ENCODE measurements at places on chromosomes 6 and 20. TPM values are rescaled to one million over a fixed set of nuclear protein-coding genes. Genes with fewer than 3 reads are reported as not detected.

Gene ENPP1
- 0.15 TPM for total RNA-seq

DNA sequence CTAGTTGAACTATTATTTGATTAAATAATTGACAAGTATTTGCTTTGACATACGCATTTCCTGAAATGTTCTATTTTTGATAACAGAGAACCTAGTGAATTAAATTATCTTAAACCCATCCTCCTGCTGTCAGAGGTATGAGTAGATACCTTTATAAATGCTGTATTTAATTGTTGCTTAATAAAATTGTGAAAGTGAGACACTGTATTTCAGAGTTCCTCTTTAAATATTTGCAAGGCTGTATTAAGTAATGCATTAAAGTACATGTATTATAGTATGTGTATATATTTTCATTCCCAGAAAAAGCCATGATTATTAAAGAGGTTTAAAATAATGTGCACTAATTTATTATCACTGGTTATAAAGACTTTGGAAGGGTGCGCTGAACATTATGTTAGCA is 483.8 kb downstream of the TFAP2B start:
- H3K4me3 ChIP-seq = no peak overlapping the region
- no peaks in the 10 kb centered on the region for H3K27me3 ChIP-seq
- DNase-seq = no peak
- H3K27ac ChIP-seq = no peak overlapping the region
- no peaks in the 10 kb centered on the region for H3K36me3 ChIP-seq

DNA sequence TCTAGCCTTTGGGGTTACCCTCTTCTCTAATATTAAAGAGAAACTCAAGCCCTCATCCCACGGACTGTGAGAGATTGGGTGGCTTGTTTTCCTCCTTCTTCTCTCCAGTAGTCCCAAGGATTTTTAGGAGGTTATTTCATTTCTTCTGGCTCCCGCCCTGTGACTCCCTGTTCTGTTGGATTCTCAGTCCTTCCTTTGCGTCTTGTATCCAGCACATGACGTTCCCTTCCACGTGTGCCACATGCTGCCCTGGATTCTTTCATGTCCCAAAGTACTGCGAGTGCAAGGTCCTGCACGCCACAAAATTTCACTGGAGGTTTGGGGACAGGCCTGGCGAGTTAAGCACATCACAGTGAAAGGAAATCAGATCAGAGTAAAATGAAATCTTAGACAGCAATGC is 213.4 kb downstream of the PACRG start:
- no peaks in the 10 kb centered on the region for H3K27me3 ChIP-seq
- H3K4me1 ChIP-seq = no peaks in the 10 kb centered on the region
- no peak for DNase-seq
- H3K36me3 ChIP-seq = no peaks in the 10 kb centered on the region
- H3K4me3 ChIP-seq = no peak overlapping the region
- no peak overlapping the region for H3K27ac ChIP-seq

DNA sequence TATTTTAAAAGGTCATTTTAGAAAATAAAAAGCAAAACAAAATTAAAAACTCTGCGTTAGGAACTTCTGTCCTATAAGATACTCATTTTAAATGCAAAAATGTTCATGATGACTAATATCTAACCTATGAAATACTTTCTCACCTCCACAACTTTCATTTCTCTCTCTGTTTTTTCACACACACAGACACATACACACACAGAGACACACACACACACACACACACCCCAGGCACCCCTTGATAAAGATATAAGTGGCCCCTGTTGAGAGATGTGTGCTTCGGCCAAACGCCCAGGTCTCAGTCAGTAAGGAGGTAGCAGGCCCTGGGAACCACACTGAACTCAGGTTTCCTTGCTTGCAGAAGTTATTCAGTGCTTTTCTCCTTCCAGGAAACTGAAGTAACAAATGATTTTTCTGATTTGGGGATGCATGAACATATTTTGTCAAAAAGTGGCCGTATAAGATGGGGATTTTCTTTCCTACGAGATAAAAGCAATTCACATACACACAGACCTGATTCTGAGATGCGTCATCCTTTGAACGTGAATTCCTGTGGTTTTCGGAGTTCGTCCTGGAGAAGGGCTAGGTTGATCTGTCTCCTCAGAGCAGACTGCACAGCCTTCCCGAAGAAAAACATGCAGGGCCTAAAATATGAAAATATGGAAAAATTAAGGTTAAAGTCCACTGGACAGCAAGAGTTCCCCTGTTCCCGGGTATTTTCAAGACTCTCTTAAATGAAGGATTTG is 306.8 kb upstream of the FOXQ1 start:
- no peaks in the 10 kb centered on the region for H3K4me1 ChIP-seq
- peaks cover 6% of the 10 kb centered on the region for H3K27me3 ChIP-seq
- DNase-seq = no peak
- no peaks in the 10 kb centered on the region for H3K36me3 ChIP-seq
- H3K4me3 ChIP-seq = no peak overlapping the region

GRCh38 chr6:135707426-135707825 is 144.1 kb upstream of the PDE7B start:
- no peak overlapping the region for H3K27ac ChIP-seq
- H3K27me3 ChIP-seq = peaks cover 31% of the 10 kb centered on the region
- H3K4me3 ChIP-seq = no peak overlapping the region
- peaks cover 18% of the 10 kb centered on the region for H3K4me1 ChIP-seq

GRCh38 chr20:64077094-64077493 is 2.2 kb downstream of the RGS19 start:
- peak; percentile 79 for DNase-seq
- peak overlapping the region; percentile 88 for H3K27ac ChIP-seq
- peaks cover 43% of the 10 kb centered on the region for H3K4me1 ChIP-seq
- peaks cover 4% of the 10 kb centered on the region for H3K27me3 ChIP-seq
- H3K36me3 ChIP-seq = peaks cover 26% of the 10 kb centered on the region

- peak; percentile 77 for DNase-seq
- peaks cover 82% of the 10 kb centered on the region for H3K4me1 ChIP-seq
- no peak overlapping the region for H3K4me3 ChIP-seq
- no peaks in the 10 kb centered on the region for H3K27me3 ChIP-seq
Measured at GRCh38 chr6:53306819-53307347, 41.9 kb downstream of the ELOVL5 start.

DNA sequence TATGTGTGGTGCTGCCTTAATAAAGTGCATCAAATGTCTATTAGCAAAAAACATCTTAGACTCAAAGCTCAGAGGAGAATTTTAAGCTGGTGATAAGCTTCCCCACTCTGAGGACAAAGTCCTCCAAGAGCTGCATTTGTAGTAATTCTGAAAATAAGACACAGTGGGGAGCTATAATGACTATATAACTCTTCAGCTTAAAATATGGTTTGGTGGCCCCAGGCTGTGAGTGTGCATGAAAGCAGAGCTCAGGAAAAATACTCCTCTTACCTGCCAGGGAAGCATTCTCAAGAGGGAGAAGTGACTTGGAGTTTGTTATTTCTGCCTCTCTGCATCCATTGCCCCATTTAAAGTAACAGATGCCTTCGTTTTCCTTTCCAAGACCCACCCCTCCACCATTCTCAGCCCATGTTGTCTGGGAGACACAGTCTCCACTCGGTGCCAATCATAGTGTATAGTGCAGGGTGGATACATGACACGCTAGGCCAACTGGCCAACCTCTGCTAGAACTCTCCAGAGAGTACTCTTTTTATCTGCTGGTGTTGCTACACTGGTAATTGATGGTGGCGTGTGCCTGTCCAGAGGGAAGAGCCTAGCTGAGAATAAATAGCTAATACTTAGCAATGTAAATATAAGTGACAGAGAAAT is 229.2 kb downstream of the PHF3 start:
- DNase-seq = no peak
- H3K27me3 ChIP-seq = no peaks in the 10 kb centered on the region
- no peak overlapping the region for H3K4me3 ChIP-seq
- H3K4me1 ChIP-seq = no peaks in the 10 kb centered on the region
- no peaks in the 10 kb centered on the region for H3K36me3 ChIP-seq
- H3K27ac ChIP-seq = no peak overlapping the region

- peaks cover 42% of the 10 kb centered on the region for H3K27me3 ChIP-seq
- peaks cover 25% of the 10 kb centered on the region for H3K4me1 ChIP-seq
- peak overlapping the region; percentile 57 for H3K27ac ChIP-seq
- peak overlapping the region; percentile 1 for H3K4me3 ChIP-seq
- DNase-seq = peak; percentile 77
Measured at GRCh38 chr6:6826095-6826901, 237.8 kb downstream of the LY86 start.

Gene YIPF3
- total RNA-seq = 50.9 TPM

Gene KIF13A
- not detected for total RNA-seq

Gene CDSN
- not detected for total RNA-seq

Gene CST4
- not detected for total RNA-seq

GRCh38 chr6:138428944-138429598 is 25.0 kb downstream of the HEBP2 start:
- DNase-seq = no peak
- H3K4me1 ChIP-seq = no peaks in the 10 kb centered on the region
- no peak overlapping the region for H3K27ac ChIP-seq
- no peak overlapping the region for H3K4me3 ChIP-seq

DNA sequence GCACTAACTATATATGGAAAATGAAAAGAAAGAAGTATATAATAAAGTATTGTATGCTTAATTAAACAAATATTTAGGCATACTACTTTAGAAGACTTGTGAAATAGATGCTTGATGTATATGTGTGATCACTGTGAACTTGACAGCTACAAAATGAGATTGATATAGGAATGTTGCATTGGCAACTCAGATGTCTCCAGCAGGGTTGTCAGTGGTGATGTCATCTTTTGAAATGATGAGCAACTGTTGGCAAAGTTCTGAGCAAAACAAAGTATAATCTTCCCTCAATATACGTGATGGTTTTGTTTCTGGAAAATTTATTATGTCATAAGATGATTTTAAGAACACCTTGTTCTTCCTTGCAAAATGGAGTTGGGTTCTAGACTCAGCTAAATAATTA is 133.8 kb downstream of the ARID1B start:
- H3K4me3 ChIP-seq = no peak overlapping the region
- DNase-seq = no peak
- no peak overlapping the region for H3K27ac ChIP-seq
- no peaks in the 10 kb centered on the region for H3K27me3 ChIP-seq

DNA sequence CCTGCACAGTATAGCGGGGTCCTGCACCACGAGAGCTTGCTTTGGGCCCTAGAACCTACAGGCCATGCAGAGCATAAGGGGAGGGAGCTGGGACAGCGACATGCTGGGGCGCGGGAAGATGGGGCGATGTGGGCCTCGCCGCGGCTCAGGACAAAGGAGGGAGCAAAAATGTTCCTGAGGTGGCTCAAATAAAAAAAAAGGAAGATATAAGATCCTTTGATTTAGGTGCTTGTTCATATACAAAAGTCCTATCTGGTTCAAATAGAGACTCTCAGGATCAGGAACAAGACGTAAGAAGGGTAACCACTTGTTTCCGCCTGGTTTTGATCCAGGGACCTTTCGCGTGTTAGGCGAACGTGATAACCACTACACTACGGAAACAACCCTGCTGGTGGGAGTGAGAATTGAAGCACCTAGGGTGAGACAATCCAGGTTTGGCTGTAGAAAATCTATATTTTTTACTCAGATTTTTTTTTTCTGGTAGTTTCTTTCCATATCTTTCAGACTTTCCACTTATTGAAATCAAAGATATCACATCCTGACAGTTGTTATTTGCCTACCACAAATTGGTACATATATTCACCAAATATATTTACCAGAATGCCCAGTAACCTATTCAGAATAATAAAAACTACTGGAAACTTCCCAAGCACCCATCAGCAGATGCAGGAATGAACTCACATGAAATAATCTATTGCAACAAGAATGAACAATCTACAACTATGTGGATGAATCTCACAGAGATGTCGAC is 177.9 kb upstream of the ZNF184 start:
- H3K4me1 ChIP-seq = peaks cover 11% of the 10 kb centered on the region
- DNase-seq = peak; percentile 69
- no peak overlapping the region for H3K4me3 ChIP-seq
- H3K27me3 ChIP-seq = peaks cover 32% of the 10 kb centered on the region

Gene TMEM244
- total RNA-seq = 0.73 TPM

GRCh38 chr6:95545226-95545625 is 32.1 kb upstream of the MANEA start:
- DNase-seq = no peak
- no peak overlapping the region for H3K4me3 ChIP-seq
- peaks cover 2% of the 10 kb centered on the region for H3K27me3 ChIP-seq
- H3K27ac ChIP-seq = no peak overlapping the region
- no peaks in the 10 kb centered on the region for H3K4me1 ChIP-seq

DNA sequence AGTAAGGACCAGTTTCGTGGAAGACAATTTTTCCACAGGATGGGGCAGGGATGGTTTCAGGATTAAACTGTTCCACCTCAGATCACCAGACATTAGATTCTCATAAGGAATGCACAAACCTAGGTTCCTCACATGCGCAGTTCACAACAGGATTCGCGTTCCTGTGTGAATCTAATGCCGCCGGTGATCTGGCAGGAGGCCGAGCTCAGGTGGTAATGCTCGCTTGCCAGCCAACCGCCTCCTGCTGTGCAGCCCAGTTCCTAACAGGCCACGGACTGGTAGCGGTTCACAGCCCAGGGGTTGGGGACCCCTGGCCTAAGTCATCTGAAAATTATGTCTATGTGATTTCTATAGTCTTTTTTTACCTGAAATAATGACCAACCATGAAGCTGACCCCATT is 217.5 kb downstream of the TMEM200A start:
- H3K36me3 ChIP-seq = peaks cover 20% of the 10 kb centered on the region
- H3K4me1 ChIP-seq = peaks cover 5% of the 10 kb centered on the region

Gene SNX9
- total RNA-seq = 39.4 TPM

GRCh38 chr6:79236711-79237110 is 2.2 kb upstream of the HMGN3 start:
- DNase-seq = no peak
- H3K4me3 ChIP-seq = no peak overlapping the region
- H3K4me1 ChIP-seq = peaks cover 16% of the 10 kb centered on the region
- peaks cover 16% of the 10 kb centered on the region for H3K27me3 ChIP-seq
- no peak overlapping the region for H3K27ac ChIP-seq

Gene RNF5
- 41.0 TPM for total RNA-seq

DNA sequence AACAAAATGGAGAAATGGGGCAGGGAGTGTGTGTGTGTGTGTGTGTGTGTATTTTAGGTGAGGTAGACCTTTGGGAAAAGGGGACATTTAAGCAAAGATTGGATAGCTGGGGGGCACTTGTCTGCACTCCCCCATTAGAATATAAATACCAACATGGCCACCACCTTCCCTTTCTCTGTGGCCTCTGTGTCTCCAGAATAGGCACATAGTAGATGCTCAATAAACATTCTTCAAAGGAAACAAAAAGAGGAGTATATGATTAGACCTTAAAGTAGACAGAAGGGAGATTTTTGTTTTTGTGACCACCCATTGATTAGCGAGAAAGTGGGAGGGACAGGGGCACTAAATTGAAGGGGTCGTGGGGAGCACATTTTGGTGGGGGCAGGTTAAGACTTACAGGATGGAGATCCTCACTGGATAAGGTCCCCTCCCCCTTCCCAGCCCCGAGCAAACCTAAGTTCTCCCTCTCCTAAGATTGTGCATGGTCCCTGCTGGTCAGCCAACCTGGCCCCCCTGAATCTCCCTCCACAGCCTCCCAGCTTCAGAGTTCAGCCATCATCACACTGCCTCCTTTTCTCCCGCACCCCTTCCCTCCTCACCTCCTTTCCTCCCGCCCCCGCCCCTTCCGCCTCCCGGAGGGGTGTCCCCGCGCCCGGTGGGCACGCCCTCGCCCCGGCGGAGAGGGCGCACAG is 514 bp upstream of the TSHZ2 start:
- DNase-seq = no peak
- H3K4me3 ChIP-seq = no peak overlapping the region
- peaks cover 10% of the 10 kb centered on the region for H3K4me1 ChIP-seq
- H3K27ac ChIP-seq = no peak overlapping the region
